ENCODE measurements at places on chromosomes 1 and 21. TPM values are rescaled to one million over a fixed set of nuclear protein-coding genes. Genes with fewer than 3 reads are reported as not detected.

Gene MROH7
- total RNA-seq, result not detected

Gene POLR3C
- 37.0 TPM for total RNA-seq

Gene OR2AK2
- total RNA-seq, result not detected

DNA sequence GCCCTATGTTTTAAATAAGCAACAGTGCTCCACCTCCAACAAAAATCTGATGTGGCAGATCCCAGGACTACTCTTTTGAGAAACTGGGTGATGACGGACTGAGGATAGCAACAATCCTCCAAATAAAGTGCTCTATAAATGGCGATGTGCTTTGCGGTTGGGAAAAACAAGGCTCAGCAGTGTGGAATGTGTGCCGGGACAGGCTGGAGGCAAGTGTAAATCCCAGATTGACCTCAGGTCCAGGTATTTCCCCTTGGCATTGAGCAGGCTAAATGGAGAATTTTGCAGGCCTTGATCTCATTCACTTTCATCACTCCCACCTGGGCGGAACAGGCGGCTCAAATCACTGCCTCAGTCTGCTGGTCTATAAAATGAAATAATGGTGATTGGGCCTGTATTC is 35.1 kb downstream of the LRRC42 start:
- H3K4me3 ChIP-seq, result no peak overlapping the region
- H3K27me3 ChIP-seq, result no peaks in the 10 kb centered on the region
- H3K4me1 ChIP-seq, result peaks cover 8% of the 10 kb centered on the region
- H3K27ac ChIP-seq, result no peak overlapping the region
- no peak for DNase-seq
- H3K36me3 ChIP-seq, result no peaks in the 10 kb centered on the region

All from activated CD8-positive, alpha-beta memory T cell treated with anti-CD3 and anti-CD28 coated beads, Interleukin-2, amount 10 ng/mL, durations not matched to agents 7 days and 5 days (primary cell).